ENCODE measurements at places on chromosomes 5 and 9.

DNA sequence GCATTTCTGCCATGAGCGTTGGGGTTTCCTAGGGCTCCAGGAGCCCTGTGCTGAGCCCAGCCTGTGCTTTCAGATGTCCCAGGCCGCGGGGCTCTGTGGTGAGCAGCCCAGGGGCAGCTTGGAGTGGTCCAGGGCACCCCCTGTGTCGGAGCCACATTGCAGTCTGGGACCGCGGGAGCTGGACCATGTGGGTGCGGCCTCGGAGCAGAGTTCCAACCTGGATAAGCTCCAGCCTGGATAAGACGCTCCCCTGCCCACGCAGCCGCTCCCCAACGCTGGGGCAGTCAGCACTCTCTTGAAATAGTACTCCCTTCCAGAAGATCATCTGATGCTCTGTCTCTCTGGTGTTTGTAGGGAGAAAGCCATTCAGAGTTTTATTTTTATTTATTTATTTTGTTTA, 111.1 kb downstream of the WNK2 start:
- no peak for DNase-seq

- no peak for DNase-seq
Measured at GRCh38 chr5:8299716-8300115, 430.8 kb downstream of the MTRR start.

- no peak for DNase-seq
Measured at GRCh38 chr9:133583586-133583985, 25.6 kb downstream of the FAM163B start.

DNA sequence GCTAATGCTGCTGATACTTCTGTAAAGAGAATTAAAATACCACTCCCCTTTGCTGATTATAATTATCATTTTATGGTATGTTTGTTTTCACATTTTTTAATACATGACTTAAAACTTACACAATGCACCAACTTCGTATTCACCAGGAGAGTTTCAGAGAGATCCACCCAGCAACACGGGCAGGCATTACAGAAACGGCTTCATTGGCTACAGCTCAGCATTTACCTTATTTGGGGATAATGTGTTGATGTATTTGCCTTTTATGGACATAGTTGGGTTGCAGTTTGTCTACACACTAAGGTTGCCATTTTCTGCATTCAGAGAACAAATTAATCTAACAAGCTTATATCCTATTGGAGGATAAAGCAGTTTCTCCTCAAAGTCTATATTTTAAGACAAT, 423.6 kb downstream of the PRDM9 start:
- DNase-seq = no peak

GRCh38 chr9:138077126-138077525, 199.5 kb downstream of the CACNA1B start:
- no peak for DNase-seq

DNA sequence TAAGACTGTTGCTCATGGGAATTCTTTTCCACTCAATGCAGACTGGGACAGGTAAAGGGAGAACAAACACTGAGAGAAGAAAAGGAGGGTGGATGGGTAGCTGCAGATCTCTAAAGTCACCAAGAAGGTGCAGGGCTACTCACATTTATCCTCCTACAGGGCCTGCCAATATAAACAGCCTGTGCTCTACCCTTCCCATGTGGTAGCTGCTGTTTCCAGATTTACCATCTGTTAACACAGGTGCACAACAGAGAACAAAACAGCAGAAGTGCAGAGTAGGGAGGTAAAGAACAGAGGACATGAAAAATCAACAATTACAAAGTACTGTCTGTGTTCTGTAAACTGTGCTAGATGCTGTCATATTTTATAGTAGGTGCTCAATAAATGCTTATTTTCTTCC, 26.0 kb downstream of the JAKMIP2 start:
- no peak for DNase-seq

DNA sequence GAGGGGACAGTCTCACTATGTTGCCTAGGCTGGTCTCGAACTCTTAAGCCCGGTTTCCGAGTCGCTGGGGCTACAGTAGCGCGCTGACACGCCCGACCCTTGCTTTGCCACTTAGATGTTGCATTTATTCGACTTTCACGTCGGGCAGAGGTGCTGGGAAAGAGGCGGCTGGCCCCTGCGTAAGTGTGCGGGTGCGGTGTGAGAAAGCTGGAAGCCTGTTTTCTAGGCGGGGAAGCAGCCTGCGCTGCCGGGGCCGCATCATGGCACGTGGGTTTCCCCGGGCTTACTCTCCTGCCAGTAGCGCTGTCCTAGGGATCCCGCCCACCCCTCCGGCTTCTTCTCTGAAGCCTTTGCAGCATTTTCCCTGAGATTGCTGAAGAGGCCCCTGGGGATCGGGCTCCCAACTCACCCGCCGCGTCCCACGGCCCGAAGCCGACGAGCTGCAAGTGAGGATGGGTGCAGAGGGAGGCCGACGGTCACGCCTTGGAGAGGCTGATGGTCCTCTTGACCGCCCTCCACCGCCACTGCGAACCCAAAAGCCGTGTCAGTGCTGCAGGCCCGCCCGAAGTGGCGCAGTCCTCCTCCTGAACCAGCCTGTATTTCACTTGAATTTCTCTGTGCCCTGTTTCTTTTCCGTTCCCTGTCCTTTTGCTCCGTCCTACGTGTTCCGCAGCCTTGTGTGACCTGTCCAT, 5.8 kb upstream of the TRIM41 start:
- no peak for DNase-seq
